ENCODE measurements at places on chromosomes 6 and 20.

GRCh38 chr20:7305976-7306375 lies 538.5 kb downstream of the BMP2 start:
- DNase-seq = no peak

GRCh38 chr6:166418691-166419143 lies 36.0 kb upstream of the MPC1 start:
- DNase-seq = no peak

GRCh38 chr20:9565910-9566550 lies 51.6 kb downstream of the LAMP5 start:
- no peak for DNase-seq

- no peak for DNase-seq
These were observed 81.2 kb downstream of the SPTLC3 start for GRCh38 chr20:13089950-13090469.

GRCh38 chr6:168823397-168824212 lies 382.6 kb downstream of the SMOC2 start:
- no peak for DNase-seq

DNA sequence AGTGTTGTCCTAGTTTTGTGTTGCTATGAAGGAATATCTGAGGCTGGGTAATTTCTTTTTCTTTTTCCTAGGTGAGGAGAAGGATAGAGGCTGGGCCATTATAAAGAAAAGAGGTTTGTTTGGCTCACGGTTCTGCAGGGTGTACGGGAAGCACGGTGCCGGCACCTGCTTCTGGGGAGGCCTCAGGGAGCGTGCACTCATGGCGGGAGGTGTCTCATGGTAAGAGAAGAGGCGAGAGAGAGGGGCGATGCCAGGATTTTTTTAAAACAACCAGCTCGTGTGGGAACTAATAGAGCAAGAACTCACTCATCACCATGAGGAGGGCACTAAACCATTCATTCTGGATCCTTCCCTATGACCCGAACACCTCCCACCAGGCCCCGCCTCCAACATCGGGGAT lies 14.2 kb upstream of the NPBWR2 start:
- no peak for DNase-seq

- no peak for DNase-seq
These were observed 2.3 kb downstream of the THBS2 start for GRCh38 chr6:169251371-169251802.

- DNase-seq = no peak
These were observed 13.3 kb downstream of the ELOVL5 start for GRCh38 chr6:53335224-53335994.

DNA sequence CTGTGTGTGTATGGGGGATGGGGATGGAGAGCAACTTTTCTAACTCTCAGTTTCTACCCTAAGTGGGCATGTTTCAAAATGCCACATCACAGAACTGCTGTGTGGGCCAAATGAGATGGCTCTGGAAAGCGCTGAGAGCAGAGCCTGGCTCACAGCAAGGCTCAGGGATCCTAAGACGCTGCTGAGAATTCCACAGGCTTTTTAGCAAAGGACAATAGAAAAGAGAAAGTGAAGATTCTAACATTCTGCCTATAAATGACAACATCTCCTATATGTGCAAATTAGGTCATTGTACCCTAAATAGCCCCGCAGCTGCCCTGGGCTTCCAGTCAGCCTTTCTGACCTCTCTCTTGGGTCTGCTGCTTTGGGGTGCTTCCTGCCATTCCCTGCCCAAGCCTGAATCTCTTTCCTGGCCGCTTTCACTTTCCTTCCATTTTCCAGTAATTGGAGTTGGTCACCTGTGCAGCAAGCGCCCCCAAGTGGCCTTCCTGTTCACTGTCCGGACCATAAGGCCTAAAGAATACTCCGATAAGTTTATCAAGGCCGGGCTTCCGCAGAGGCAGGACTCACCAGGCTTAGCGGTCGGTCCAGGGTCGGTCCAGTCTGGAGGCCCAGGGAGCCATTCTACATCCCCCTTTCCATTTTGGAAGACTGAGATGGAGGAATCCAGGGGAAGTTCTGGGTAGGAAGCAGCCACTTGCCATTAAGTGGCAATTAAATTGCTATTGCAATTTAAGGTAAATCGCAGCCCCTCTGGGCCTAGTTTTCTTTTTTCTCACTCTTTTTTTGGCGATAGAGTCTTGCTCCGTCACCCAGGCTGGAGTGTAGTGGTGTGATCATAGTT lies 6.7 kb upstream of the DDR1 start:
- DNase-seq = no peak

DNA sequence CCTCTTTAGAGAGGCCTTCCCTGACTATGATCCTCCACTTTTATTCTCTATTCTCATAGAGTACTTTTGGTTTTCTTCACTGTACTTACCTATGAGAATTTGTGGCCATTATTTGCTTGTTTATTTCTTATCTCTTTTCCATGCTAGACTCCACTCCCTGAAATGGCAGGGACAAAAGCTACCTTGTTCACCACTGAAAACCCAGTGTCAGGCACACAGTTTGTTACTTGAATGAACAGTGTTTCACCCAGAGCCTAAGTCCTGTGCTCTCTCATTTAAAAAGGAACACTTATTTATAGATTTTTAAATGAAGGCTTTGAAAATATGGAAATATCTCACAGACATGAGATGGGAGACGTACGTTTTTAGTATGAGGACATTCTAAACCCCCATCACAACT lies 47.7 kb upstream of the ENPP5 start:
- DNase-seq = no peak

- no peak for DNase-seq
These were observed 134.9 kb upstream of the CEP162 start for GRCh38 chr6:84362193-84362821.

- no peak for DNase-seq
These were observed 78.4 kb upstream of the CCDC28A start for GRCh38 chr6:138695193-138695592.

DNA sequence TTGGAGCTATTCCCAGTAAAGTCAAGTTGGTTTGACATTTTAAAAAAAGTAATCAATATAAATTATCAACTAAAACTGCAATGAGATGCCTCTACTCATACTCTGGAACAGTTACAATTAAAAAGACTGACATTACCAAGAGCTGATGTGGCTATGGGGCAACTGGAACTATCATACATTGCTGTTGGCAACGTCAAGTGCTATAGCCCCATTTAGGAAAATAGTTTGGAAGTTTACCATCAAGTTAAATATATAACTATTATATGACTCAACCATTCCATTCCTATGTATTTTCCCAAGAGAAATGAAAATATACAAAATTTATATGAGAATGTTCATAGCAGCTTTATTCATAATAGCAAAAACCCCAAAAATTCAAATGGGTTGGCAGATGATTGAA lies 111.4 kb upstream of the HDGFL1 start:
- DNase-seq = no peak

DNA sequence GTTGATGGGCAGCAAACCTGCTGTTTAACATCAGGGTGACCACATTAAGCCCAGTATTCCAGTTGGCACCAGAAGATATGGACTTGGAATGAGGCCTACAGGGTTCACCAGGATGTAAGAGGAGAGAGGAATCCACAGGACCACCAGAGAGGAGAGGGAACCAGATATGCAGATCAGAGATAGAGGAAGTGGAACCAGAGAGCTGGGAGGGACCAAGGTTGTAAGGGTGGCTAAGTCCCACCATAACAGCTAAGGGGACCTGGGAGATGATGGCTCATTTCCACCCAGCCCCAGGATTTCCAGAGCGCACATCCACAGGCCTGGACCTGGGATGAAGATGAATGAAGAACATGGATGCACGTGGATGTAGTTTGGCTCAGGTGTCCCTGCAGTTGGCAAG lies 11.1 kb downstream of the BTN2A1 start:
- DNase-seq = no peak

- no peak for DNase-seq
These were observed 436.7 kb downstream of the RNF144B start for GRCh38 chr6:18823782-18824386.

- DNase-seq = no peak
These were observed 324.1 kb upstream of the GJE1 start for GRCh38 chr6:141808662-141809061.

- DNase-seq = no peak
These were observed 16.7 kb downstream of the TTK start for GRCh38 chr6:80021131-80021530.

DNA sequence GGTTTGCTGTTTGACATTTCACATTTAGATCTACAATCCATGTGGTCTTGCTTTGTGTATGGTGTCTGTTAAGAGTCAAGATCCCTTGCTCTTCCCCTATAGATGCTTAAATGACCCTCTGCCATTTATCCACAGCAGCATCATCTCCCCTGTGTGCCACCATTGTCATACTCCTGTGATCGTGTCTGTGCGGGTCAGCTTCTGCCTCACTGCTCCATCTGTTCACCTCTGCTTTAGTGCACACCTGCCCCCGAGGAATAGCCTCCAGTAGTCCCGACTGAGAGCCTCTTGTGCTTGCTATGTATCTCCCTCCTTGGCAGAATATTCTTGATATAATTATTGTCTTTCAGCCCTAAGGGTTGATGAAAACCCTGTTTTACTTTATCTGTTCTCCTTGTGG lies 551.2 kb downstream of the CDH26 start:
- DNase-seq = no peak

GRCh38 chr6:154343473-154344308 lies 12.9 kb downstream of the IPCEF1 start:
- DNase-seq = no peak

DNA sequence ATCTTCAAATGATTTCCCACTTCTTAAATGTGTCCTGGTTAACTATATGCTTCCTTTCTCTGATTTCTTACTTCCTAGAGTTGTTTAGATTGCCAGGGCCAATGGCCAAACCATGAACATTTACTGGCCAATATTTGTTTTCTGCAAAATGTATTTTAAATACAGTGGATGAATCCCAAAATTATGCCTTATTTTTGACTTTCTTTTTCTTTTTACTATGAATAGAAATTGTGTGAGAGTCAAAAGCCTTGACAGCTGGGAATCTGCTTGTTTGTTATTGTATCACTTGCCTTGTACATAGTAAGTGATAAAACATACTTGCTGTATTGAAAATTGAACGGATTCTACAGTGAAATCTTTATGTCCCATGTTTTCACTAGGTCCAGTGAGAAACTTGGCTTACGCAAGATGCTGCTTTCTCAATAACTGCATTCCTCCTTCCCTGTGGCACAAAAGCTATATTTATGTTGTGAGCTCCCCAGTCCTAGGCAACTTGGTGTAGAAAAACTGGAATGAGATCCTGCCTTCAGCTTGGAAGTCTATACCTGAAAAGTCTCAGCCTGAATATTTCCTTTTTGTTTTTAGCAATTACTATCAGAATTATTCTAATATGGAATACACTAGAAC lies 295.2 kb downstream of the EPHA7 start:
- DNase-seq = no peak

- DNase-seq = no peak
These were observed 127.6 kb downstream of the MRPL14 start for GRCh38 chr6:43999628-44000027.

DNA sequence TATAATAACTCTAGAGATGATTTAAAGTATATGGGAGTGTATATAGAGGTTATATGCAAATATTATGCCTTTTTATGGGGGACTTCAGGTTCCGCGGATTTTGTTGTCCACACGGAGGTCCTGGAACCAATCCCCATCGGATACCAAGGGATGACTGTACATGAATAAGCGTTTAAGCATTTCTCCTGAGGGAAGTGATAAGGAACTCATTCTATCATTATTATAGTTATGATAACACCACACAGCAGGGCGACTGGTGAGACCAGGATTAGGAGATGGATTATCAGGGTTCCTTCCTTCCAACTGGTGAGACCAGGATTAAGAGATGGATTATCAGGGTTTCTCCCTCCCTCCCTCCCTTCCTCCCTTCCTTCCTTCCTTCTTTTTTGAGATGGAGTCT lies 6.6 kb downstream of the ECI2 start:
- no peak for DNase-seq

- no peak for DNase-seq
These were observed 161.4 kb downstream of the TBXT start for GRCh38 chr6:166005944-166006899.

DNA sequence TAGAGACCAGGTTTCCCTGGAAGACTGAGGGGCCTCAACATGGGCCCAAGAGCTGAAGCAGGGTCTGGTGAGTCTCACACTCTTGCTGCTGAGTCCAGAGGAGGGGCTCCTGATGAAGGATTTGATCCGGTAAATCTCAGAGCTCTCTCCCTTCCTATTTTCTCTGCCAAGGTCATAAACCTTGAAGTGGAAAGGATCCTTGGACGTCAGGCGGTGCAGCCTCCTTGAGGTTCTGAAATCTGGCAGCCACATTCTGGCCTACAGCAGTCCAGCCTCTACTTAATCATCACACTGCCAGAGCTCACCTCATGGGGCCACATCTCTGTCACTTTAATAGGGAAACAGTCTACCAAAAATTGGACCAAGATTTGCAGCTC lies 24.0 kb downstream of the ACSS1 start:
- DNase-seq = no peak

- DNase-seq = no peak
These were observed 491.0 kb downstream of the HAO1 start for GRCh38 chr20:7449269-7449668.

DNA sequence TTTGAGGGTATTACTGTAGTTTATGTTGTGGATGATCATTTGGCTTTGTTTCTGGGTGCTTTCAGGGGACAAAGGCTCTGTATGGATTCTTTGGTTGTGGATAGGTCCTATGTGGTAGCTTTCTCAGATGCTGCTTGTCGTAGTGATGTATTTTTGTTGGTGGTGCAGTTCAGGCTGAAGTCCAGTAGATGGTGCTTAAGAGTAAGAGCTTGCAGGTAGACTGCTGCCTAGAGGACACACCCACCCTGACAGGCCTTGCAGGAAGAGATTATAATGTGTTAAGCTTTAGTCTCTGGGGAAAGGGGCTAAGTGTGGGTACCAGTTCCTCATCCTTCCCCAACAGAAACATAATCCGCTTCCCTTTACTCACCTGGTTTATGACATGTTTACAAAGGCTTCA lies 62.6 kb upstream of the ADGRB3 start:
- no peak for DNase-seq

- no peak for DNase-seq
These were observed 2.9 kb upstream of the GZF1 start for GRCh38 chr20:23358923-23359593.

DNA sequence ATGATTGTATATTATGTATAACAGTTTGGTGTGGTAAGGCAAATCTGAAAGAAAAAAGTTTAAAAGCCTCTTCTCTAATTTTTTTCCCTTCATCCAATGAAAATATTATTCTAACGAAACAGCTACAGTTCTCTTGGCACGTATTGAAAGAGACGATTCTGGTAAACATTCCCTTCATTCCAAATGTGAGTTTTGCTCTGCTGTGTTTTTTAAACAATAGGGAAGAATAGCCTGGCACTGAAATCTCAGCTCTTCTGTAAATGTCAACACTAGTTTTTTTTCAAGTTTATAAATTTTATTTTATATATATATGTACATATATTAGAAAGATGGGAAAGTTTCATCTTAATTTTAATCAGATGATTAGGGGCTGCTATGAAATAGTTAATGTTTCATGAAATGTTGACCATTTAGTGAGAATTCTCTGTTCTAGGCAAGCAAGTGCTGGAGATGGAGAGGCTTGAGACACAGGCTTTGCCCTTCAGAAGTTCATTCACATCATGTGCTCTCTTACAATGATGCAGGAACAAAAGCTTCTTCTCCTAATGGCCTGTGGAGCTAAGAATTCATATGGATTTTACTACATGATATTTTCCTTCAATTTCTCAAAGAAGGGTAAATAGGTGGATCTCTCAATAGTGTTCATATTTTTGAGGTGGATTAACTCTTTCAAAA lies 4.1 kb downstream of the PAQR8 start:
- no peak for DNase-seq
